T47D (cell line): ENCODE measurements at places on chromosomes 1 and 21.
A peak's percentile ranks its signal among the peaks of the same experiment; 100 is the strongest.

DNA sequence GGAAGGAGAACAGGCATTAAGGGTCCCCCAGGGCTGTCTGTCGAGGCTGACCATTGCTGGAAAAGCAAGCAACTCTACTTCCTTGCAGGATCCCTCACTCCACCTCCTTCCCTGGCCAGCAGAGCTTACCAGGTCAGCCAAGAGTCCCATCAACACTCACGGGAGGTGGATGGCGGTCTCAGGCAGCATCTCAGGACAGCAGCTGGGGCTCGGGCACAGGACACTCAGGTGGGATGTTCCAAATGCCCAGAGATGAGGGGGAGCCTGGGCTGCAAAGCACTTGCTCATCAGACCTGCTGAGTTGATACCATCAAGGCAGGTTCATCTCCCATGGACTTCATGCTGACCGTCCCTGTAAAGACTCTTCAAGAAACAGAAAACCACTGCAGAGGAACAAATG, 559.8 kb downstream of the NPHP4 start:
- no peak for DNase-seq

DNA sequence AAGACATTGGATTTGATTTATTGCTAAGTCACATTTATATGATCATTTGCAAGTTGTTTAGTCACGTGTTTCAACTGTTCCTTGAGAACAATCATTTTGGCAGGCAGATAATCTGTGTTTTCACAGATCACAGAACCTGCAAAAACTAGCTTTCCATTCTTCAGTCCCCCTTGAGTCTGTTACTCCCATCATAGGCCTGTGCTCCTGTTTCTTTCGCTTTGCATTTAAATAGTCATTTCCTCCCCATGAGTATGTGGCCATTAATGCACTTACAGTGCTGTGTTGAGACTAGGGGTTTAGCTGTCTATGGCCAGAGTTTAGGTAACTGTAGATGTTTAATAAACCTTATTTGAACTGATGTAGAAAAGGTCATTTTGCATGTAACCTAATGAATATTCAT, 214.5 kb downstream of the PATJ start:
- DNase-seq = no peak

DNA sequence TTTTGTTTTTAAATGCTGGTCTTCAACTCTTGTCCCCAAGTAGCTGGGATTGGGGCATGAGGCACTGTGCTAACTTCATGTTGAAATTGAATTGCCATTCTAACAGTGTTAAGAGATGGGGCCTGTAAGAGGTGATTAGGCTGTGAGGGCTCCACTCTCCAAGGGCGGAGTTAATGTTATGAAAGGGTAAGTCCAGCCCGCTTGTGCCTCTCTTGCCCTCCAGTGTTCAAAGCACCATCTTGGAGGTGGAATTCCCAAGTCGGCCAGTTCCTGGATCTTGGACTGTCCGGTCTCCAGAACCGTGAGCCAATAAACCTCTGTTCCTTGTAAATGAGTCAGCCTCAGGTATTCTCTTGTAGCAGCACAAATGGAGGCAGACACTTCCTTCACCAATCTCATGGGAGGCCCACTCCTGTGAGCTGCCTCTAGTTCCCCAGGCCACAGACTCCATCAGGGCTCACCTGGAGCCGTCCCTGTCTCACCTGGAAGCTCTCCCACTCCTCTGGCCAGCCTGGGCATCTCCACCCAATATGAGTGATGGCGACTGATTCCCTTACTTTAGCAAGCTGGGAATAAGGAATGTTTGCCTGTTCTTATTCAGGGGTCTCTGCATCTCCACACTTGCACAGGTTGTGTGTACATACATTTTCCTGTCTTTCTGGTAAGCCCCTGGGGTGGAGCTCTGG, 15.5 kb downstream of the IBA57 start:
- no peak for DNase-seq

GRCh38 chr1:179053486-179053885, 27.8 kb downstream of the FAM20B start:
- no peak for DNase-seq

GRCh38 chr1:153608742-153609584, 4.0 kb downstream of the S100A16 start:
- peak; percentile 85 for DNase-seq

GRCh38 chr1:26858891-26859640, 3.9 kb upstream of the SFN start:
- no peak for DNase-seq

DNA sequence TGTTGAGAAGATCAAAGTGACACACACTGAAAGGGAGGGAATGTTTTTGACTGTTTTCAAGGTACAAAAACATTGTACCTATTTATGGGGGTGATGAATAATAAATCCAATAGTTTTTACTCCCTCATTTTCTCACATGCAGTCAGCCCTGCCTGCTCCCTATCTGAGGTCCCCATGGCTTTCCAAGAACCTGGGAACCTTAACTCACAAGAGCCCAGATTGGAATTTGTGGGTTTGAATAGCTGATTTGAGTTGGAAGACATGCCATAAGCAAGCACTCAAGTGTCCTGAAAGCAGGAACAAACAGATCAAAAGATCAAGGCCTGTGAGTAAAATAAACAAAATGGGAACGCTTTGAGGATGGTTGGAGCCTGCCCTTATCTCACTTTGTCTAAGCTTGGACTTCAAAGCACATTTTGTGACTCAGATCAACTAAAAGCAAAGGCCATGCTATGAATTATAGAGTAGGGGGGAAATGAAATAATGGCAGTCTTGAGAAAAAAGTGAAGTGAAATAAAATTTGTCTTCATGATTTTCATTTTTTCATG, 136.6 kb downstream of the LYPLAL1 start:
- DNase-seq = no peak

DNA sequence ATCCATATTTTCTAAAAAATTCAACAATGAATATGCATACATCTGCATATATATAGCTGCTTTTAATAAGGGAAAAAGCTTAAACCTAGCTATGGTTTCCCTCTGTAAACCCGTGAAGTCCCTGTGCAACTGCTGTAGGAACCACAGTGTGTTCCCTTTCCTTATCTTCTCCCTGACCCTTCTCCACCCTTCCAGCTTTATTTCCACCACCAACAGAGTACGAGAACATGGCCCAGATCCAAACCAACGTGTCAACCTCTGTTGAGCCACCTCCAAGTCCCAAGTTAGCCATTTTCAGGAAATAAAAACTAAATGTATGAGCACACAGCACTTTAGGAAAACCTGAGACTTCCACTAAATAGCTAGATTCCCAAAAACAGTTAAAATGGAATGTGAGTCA, 20.3 kb downstream of the SUSD4 start:
- no peak for DNase-seq

- DNase-seq = no peak
Measured at GRCh38 chr21:29295066-29295650, 3.6 kb upstream of the BACH1 start.

DNA sequence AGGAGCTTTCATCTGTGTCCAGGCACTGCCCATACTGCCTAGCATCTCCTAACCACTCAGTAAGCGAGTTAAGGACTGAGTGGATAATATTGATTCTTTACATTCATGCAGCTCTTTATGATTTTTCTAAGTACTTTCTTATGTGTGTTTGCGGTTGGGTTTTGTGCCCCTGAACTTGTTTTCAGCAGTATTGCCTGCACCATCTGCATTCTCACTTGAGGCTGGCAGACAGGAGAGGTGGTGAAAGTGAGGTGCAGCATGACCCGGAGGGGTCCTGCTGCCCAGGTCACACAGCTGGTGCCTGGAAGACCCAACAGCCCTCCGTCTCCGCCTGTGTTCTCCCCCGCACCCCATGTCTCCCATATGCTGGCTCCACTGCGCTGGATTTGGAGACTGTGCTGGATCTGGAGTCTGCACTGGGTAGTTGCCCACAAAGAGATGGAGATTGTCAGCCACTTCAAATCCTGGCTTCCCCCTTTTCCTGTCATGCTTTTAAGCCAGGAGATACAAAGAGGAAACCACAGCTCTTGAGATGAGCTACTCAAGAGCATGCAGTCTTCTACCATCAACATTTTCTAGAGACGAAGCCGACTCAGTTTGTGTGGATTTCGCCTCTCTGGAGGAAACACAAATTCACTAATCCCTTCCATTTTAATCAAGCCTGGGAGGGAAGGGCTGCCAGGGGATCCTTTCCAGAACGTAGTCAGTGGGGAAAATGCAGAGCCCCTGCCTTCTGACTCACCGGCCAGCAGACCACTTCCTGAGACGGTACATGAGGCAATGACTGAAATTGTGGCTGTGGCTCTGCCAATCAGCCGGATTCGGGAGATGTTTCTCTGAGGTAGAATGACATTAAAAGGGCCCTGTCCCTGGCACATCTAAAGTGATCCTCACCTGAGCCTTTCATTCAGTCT, 71.7 kb upstream of the ANGPTL1 start:
- no peak for DNase-seq

- DNase-seq = no peak
Measured at GRCh38 chr1:106952776-106953175, 103.7 kb upstream of the PRMT6 start.

DNA sequence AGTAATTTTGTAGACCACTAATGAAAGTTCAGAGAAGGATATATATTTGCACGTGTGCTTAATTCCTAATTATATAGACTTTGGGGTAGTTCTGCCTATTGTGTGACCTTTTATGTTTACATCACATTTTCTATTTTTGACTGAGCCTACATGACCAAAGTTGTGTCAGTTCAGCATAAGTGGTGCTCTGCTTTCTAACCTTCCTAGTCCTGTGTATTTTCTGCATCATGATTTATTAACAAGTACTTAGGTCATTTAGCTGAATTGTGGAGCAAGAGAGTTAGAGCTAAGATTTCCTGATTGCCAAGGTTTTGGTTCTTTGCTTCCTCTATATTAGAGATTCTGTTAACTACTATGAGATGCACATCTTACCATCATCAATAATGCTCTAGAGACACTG, 176.0 kb downstream of the C1orf21 start:
- no peak for DNase-seq

- no peak for DNase-seq
Measured at GRCh38 chr1:56268519-56269140, 310.7 kb downstream of the PLPP3 start.
